ENCODE measurements at places on chromosomes 7 and 10.

DNA sequence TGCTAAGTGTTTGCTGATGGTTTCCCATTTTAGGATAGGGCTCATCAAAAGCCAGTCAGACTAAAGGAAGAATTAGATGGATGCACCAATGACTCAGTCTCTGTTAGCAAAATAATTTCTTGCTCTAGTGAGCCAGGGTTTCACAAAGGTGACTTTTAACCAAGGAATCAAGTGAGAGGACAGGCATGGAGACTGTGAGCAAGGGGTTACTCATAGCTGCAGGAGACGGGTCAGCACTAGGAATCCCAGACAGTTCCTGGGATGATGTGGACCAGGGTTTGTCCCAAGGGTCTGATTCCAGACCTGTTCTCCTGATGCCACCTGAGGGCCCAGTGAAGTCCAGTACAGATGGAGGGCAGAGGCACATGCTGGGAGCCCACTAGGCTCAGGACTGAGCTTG lies 138.1 kb downstream of the NOC3L start:
- DNase-seq, result no peak

DNA sequence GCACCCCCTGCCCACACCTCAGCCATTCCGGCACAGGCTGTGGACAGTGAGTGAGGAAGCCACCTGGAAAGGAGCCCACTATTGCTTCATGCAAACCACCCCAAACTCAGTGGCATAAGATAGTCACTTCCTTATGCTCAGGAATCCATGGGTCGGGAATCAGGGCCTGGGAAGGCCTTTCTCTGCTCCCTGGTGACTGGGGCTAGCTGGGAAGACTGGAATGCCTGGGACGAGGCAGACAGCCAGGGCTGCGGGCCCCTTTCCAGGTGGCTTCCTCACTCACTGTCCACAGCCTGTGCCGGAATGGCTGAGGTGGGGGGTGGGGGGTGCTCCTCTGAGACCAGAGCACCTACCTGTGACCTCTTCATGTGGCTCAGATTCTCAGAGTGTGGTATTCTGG lies 74.1 kb upstream of the GRB10 start:
- DNase-seq, result no peak

GRCh38 chr7:129055294-129055816 lies 444 bp upstream of the TNPO3 start:
- DNase-seq, result no peak

- no peak for DNase-seq
These were observed 19.0 kb downstream of the TRIM56 start for GRCh38 chr7:101104193-101104713.
